HepG2 (cell line): ENCODE measurements at places on chromosomes 6 and 20. TPM values are rescaled to one million over a fixed set of nuclear protein-coding genes. Genes with fewer than 3 reads are reported as not detected.

Gene PPIL1
- total RNA-seq = 144 and 202 TPM in 2 replicates

Gene CRISP2
- not detected in 2 replicates for total RNA-seq

DNA sequence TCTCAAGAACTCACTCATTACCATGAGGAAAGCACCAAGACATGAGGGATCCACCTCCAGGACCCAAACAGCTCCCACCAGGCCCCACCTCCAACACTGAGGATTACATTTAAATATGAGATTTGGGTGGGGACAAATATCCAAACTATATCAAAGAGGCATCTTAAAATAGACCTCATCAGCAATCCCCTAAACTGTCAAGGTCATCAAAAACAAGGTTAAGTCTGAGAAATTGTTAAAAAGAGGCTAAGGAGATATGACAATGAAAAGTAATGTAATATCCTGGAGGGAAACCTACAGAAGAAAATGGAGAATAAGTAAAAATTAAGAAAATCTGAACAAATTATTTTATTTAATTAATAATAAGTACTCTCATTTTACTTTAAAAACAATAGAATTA lies 922.3 kb downstream of the HACE1 start:
- no peak for DNase-seq

DNA sequence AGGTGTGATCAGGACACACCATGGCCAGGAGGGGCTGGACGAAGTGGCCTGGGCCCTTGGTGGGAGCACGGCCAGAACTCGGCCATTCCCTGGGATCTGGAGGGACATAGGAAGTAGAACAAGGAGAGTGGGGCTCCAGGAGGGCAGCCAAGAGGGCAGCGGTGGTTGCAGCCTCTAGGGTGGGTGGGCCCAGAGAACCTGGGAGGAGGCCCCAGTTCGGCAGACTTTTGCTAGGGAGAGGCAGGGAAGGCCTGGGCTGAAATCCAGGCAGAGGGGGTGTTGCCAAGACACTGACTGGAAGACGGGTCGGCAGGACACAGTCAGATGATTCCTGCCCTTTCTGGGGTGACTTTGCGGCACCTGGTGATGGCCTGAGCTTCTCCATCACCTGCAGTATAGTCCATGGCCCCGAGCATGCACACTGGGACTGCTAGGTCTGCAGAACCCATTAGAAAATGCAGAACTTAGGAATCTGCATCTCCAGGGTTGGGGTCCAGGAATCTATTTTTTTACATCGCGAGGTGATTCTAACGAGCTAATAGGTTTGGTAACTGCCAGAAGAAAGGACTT lies 224.8 kb downstream of the SYNDIG1 start:
- DNase-seq = no peak

DNA sequence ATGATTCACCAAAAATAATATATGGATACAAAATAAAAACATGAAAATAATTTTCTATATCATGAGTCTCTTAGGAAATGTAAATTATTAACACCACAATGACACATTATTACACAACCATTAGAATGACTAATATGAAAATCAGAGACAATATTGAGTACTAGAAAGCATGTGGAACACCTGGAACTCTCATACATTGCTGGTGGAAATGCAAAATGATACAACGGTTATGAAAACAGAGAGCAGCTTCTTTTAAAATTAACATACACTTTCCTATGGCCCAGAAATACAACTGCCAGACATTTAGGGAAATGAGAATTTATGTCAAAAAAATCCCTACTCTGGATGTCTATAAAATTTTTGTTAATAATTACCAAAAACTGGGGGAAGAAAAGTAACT lies 853.3 kb upstream of the MAN1A1 start:
- DNase-seq = no peak

DNA sequence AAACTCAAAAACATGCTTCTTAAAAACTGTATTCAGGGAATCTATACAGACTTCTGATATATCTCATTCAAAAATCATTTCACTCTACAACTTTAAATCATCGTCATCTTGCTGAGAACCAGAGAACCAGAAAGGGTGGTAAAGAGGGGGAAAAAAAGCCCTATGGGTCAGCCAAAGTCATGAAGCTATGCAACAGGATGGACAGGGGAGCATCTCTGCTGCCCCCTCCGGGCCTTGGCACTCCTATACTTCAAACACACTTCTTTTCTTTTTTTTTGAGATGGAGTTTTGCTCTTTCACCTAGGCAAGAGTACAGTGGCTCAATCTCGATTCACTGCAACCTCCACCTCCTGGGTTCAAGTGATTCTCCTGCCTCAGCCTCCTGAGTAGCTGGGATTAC lies 73.5 kb upstream of the NFATC2 start:
- no peak for DNase-seq

- no peak for DNase-seq
Observed at GRCh38 chr6:104589940-104590339, 269.8 kb downstream of the HACE1 start.

DNA sequence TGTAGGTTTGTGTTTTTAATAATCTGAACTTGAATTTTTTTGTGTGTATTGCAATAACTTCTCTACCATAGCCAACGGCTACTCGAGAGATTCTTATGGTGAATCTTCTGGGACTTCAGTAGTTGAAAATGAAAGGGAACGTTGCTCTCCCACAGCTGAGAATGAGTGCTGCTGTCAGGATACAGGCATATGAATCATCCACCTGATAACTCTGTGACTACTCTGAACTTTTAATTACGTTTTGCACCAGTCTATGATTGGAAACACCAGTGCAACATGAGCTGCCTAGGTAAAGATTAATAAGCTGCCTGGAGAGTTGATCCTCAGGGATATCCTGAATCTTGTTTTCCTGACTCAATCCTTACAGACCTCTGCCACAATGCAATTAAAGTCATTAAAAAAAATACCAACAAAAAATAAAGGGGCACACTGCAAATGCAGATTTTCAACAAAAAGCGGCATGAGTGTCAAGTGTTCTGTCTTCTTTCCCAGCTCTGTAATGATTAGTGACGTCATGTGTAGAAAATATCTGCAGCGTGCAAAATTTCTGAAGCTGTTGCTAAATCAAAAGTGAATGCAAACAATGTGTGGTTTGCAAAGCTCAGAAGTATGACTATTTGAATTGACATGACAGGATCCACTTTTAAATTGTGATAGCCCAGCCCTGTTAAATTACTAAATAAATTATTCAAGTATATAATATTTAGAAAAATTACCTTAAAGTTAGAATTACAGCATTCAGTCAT lies 432.2 kb downstream of the HTR1B start:
- no peak for DNase-seq
